Left ventricle myocardium inferior (tissue), 1 donor: ENCODE measurements at places on chromosomes 5 and 9. TPM values are rescaled to one million over a fixed set of nuclear protein-coding genes. Genes with fewer than 3 reads are reported as not detected.

- peak; percentile 36 for DNase-seq
Measured at GRCh38 chr9:79583952-79584654, 12.3 kb downstream of the TLE4 start.

DNA sequence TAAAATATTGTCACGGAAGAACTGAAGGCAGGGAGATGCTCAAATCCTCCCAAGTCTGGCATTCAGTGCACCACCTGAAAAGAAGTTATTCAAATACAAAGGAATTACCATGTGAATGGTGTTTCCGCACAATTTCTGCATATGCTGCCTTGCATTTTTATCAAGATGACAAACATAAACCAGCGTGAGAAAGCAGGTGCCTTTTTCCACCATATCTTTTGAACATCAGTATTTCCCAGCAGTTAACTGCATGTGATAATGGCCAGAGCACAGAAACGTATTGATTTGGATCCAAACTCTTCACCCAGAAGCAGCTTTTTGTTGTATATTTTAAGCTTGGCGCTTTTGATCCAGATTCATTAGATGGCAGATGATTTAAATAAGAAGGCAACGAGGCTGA, 808.0 kb downstream of the TLE1 start:
- no peak for DNase-seq

- no peak for DNase-seq
Measured at GRCh38 chr5:155746367-155747038, 580.5 kb upstream of the SGCD start.

- no peak for DNase-seq
Measured at GRCh38 chr9:99235926-99236634, 14.0 kb downstream of the SEC61B start.

GRCh38 chr5:158368686-158369085, 509.7 kb upstream of the CLINT1 start:
- no peak for DNase-seq

DNA sequence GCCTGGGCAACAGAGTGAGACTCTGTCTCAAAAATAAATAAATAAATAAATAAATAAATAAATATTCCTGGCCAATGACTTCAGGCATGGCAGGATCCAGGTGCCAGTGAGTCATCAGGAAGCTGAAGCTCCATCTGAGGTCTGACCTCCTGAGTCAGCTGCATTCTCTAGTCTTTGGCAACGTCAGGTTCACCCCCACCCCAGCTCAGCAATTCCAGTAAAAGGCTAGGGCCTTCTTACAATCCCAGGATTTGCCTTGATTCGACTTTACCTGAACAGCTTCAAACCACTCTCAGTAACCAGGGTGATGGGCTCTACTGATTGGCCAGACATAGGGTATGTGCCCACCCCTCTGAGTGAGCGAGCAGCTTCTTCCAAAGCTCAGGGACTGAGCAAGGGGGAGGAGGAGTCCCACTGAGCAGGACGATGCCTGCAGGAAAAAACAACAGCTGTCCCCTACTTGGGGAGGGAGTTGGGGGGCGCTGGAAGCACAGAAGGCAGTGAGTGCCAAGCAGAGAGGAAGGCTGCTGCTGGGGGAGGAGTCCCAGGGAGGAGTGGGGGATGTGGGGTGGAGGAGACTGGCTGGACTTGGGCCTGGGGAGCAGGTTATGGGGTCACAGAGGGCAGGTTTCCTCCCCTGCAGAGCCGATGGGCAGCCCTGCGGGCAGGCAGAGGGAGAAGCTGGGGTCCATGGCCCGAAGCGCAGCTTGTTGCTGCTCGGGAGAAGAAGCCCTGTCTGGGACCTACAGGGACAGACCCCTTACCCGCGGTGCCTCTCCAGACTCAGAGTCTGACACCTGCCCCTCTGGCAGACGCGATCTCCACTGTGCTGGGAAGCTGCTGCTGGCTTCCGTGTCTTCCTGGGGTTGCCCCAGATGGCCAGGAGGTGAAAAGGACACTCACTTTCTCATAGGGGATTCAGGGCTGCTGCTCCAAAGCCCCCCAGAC, 25.9 kb upstream of the UNC5A start:
- DNase-seq: no peak

- no peak for DNase-seq
Measured at GRCh38 chr5:65084795-65085515, 316.2 kb downstream of the CWC27 start.

- no peak for DNase-seq
Measured at GRCh38 chr9:129108805-129109536, 1.6 kb downstream of the CRAT start.

DNA sequence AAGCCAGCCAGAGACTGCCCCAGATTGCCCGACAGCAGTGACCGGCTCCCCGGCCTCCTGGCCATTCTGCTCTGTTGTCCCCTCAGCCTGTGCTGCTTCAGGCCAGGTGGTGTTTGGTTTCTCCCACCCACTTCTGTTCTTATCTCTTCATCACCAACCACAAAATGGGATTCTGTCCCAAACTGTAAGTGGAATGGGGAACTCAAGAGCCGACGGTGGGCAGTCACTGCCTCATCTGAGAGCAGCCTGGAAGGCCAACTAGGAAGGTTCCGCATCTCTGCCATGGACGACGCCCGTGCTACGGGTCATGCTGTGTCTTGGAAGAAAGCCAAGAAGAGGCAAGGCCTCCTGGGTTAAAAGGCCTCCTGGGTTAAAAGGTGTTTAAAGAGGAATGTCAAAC, 219.0 kb upstream of the PIK3R1 start:
- DNase-seq: no peak

DNA sequence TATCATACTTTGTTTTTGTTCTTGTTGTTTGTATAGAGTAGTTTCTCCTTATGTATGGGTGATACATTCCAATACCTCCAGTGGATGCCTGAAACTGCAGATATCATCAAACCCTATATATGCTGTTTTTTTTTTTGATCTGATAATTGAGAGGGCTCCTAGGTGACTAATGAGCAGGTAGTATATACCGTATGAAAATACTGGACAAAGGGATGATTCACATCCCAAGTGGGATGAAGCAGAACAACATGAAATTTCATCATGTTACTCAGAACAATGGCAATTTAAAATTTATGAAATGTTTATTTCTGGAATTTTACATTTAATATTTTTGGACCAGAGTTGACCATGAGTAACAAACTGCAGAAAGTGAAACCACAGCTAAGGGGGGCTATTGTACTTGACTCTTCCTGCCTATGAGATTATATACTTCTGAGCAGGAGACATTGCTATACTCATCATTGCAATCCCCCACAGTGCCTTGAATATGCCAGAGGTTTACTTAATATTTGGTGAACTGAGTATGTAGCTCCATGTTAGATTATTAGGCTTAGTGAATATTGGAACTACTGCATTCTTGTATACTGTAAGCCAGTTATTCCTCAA, 258.7 kb upstream of the FBXL7 start:
- no peak for DNase-seq

GRCh38 chr9:36550135-36550534, 22.6 kb upstream of the MELK start:
- no peak for DNase-seq

DNA sequence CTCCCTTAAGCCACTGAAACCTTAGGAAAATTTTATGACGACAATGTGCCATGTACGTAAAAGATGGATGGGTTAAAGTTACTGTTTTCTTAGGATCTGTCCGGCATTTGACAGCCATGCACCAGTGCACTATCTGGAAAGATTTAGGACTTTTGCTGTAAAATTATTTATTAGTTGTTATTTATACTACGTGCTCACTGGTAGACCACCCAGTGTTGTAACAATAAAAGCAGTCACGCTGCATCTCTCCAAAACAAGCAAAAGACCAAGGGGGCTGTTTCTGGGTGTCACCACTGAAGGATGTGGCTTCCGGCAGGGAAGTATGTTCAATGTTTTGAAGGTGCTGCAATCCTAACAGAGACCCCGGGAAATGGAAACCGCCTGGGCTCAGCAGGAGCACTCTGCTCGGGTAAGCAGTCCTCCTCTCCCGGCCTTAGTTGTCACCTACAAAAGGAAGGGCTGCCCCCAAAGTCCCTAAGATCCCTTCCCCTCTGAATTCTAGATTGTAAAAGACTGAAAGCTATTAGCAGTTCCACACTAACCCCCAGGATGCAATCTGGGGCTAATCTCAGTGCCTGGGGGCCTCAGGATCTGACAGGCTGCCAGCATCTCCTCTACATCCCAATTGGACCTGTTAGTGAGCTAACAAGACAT, 38.6 kb downstream of the SAXO1 start:
- DNase-seq: no peak

DNA sequence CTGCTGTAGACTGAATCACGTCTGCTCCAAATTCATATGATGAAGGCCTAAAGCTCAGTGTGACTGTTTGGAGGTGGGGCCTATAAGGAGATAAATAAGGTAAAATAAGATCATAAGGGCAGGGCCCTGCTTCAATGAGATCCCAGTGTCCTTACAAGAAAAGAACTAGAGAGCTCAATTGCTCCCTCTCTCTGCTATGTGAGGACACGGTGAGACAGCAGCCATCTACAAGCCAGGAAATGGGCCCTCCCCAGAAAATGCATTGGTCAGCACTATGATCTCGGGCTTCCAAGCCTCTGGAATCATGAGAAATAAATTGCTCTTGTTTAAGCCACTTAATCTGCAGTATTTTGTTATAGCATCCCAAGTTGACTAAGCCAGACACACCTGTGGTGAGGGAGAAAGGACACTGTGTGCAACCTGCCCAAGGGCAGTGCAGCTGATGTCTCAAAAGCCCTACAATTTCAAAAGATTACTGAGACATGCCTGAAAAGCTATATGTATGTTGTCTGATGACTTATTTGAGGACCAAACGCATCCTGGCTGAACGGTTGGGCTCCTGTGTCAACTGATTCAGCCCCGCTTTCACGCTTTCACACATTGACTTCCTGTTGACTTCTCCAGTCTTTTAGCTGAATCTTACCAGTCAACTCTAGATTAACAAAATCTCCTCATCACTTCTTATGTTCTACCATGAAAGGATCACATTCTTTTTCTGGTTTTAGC, 13.2 kb downstream of the GZMK start:
- no peak for DNase-seq

DNA sequence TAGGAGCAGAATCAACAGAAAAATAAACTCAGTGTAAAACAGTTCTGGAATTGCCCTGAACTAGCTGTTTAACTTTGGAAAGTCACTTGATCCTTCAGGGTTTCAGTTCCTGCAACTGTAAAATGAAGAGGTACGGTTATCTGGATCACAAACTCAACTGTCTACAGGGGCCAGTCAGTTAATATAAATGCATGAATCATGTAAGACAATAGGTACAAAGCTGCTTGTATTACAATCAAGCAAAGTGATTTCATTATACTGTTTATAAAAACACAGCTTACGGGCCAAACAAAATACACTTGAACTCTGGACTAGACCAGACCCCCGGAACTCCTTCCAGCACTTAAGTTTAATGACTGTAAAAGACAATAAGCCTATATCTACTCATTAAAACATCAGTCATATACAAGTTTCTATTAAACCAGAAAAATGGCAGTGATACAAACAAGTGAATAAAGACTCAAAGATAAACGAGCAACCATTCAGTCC, 73.0 kb downstream of the MRPS27 start:
- no peak for DNase-seq

- DNase-seq: no peak
Measured at GRCh38 chr9:130089141-130089540, 35.4 kb downstream of the GPR107 start.

DNA sequence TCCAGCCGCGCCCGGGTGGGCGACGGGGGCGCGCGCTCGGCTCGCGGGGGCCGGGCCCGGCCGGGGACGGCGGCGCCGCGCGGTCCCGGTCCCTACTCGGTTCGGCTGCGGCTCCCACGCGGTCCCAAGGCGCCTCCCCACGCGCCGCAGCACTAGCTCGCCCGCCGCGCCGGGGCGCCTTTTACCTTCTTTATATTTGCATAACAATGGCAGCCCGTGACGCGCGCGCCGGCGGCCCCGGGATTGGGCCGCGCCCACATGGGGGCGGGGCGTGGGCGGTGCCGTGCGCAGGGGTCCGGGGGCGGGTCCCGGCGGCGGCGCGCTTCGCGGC, at the start of gene NRARP:
TSS of gene NRARP (minus strand) at position 154 of the 331 bp plus-strand sequence. CDS start 343 bp downstream, outside the sequence.
- peak; percentile 91 for DNase-seq

GRCh38 chr5:6026766-6027406, 351.5 kb downstream of the MED10 start:
- no peak for DNase-seq

DNA sequence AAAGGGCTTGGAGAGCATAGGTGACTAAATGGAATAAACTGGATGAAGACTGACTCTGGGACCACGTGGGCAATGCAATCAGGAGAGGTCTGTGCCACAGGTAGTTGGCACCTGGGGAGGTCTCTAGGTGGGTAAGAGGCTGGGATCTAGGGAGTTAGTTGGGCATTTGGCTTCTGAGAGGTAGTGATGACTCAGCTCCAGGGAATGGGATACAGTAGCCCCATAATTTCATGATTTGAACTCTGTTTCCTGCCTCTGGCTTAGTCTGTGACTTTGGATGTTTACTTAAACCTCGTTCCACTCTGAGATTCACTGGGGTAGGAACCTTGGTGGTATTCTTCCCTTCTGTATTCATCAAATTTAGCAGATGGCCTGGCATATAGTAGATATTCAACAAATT, 240.8 kb downstream of the KIF4B start:
- no peak for DNase-seq

- no peak for DNase-seq
Measured at GRCh38 chr5:154722936-154723335, 32.2 kb upstream of the LARP1 start.

DNA sequence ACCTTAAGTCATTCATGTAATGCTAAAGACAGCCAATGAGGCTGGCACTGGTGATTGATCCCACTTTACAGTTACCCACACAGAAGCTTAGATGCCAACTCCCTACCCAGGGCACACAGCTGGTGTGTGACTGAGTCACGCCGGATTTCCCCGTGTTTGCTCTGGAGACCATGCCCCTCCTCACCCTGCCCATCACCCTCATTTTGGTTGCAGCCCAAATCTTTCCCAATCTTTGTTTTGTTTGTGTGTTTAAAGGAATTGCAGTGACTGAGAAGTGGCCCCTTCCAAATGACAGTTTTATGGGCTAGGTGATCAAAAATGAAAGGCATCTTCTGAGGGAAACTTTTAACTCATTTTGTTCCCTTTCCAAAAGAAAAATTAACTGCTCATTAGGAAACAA, 10.9 kb downstream of the FBXL7 start:
- DNase-seq: no peak

- no peak for DNase-seq
Measured at GRCh38 chr9:25964239-25964638, 286.0 kb upstream of the TUSC1 start.

DNA sequence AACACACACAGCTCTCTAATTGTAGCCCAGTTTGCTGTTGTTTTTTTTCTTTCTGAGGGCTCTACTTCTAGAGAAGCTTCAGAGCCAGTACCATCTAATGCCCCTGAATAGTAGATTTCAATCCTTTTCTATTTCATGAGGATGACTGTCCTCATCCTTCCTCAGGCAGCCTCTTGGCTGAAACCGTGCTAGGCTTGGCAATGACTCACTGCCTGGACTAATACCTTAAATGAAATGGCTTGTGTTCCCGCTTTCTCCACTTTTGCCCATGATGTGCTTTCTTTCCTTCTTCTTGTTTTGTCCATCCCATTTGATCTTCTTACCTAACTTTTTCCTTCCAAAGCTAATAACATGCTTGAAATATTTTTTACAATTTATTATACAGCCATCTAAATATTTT, 80.1 kb downstream of the ITGA1 start:
- no peak for DNase-seq

SGCD gene
- total RNA-seq: 98.7 TPM

STKLD1 gene
- total RNA-seq: not detected

ABLIM3 gene
- 122 TPM for total RNA-seq

LVRN gene
- total RNA-seq: 0.14 TPM

CER1 gene
- not detected for total RNA-seq

PDE4D gene
- 34.5 TPM for total RNA-seq

PCDHB14 gene
- total RNA-seq: 1.9 TPM

POU5F2 gene
- 0.16 TPM for total RNA-seq

ZFP2 gene
- 0.80 TPM for total RNA-seq

TMEM252 gene
- total RNA-seq: not detected

NR6A1 gene
- 1.0 TPM for total RNA-seq

TEK gene
- total RNA-seq: 21.7 TPM

SLC36A2 gene
- 0.16 TPM for total RNA-seq
